ENCODE measurements at places on chromosomes 7 and 10.

GRCh38 chr7:128935342-128935730 lies 2.4 kb upstream of the IRF5 start:
- no peak for DNase-seq

- peak; percentile 78 for DNase-seq
These were observed 1.1 kb downstream of the WASL start for GRCh38 chr7:123747620-123748141.

GRCh38 chr10:113954409-113954808 lies 89.3 kb upstream of the ADRB1 start:
- no peak for DNase-seq

DNA sequence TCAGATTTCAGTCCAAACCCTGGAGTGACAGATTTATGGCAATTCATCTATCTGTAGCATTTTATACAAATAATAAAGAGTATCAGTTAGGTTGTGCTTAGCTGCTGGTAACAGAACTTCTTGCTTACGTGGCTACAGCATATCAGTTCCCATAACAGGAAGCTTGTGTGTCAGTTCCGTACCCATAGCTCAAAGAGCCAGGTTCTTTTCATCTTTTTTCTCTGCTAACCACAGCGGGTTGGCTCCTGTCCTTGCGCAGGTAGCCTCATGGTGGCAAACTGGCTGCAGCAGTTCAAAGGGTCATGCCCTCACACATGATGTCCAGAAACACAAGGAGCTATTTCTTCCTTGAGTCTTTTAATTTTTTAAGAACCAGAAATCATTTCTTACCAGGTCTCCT lies 1041.8 kb downstream of the GATA3 start:
- DNase-seq, result no peak

DNA sequence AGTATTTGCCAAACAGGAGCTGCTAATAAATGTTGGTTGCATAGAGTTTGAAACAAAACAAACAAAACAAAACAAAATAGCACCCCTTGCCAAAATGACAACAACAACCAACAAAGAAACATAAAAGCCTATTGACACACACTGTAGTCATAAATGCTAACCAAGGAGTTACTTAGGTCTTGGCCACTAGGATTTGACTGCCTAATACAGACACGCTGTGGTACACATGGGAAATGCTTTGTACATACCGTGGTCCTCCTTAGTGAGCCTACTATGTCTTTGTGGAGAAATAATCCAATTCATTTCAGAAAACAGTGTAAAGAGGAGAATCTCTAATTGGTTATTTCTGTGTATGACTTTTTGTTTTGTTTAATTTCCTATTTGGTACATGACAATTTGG lies 53.2 kb upstream of the MTPN start:
- no peak for DNase-seq

- peak; percentile 24 for DNase-seq
These were observed 122.7 kb downstream of the CUL2 start for GRCh38 chr10:34967335-34967880.

- no peak for DNase-seq
These were observed 80.3 kb upstream of the SEM1 start for GRCh38 chr7:96789914-96790313.

DNA sequence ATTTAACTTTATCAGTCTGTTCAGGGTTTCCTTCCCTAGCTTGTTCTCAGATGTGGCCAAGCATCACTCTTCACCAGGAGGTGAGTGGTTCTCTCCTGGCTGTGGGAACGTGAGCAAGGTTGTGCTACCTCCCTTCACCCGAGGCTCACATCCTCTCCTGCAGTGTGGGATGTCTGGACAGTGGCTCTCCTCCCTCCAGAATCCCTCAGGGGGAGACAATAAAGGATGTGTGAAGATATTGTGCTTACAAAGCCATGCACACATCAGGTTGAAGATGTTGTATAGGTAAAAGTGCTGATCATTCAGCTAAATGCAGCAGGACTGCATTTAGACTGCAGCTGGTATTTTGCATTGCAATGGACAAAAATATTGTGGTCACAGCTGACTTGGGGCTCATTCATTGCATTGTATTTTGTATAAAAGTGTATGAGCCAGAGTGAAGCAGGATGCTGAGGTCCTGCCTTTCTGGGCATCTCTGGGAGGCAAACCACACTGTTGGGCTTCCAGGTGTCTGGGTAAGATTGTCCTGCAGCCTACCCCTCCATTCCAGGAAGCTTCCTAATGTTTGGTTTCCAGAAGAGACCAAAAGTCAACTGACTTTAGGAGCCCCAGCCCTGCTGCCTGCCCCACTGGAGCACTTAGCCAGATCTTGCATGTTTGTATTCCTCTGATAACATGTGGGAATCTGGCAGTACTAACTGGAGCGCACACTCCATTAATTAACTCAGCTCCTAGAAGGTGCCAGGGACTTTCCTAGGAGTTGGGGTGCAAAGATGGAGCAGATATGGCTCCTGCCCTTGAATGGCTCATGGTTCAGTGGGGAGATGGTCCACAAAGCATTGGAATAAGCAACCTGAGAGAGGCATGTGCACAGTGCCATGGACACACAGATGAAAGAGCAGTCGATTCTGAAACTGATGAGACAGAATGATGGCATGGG lies 292.5 kb upstream of the ZNF32 start:
- DNase-seq, result no peak

- DNase-seq, result no peak
These were observed 3.5 kb downstream of the ACTA2 start for GRCh38 chr10:88949051-88949450.

DNA sequence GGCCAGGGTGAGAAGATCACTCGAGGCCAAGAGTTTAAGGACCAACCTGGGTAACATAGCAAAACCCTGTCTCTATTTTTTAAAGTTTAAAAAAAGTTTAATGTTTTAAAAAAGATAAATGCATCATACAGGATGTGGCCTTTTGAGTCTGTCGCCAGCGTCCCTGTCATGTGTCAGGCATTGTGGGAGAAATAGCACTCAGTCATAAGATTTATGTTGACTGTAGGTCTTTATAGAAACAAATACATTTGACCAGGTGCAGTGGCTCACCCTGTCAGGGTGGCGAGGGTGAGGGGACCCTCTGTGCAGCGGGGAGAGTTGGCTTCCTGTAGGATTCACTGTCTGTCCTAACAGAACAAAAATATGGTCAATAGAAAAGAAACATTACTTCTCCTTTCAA lies 63.5 kb upstream of the SH2B2 start:
- DNase-seq, result no peak

- no peak for DNase-seq
These were observed 64.6 kb upstream of the CREB5 start for GRCh38 chr7:28347475-28348318.

- peak; percentile 77 for DNase-seq
These were observed 103.7 kb downstream of the RNF216 start for GRCh38 chr7:5677538-5678294.

GRCh38 chr10:119598397-119598796 lies 1.6 kb upstream of the TIAL1 start:
- no peak for DNase-seq

- DNase-seq, result no peak
These were observed 3.1 kb upstream of the ZNRF2 start for GRCh38 chr7:30281263-30281662.

DNA sequence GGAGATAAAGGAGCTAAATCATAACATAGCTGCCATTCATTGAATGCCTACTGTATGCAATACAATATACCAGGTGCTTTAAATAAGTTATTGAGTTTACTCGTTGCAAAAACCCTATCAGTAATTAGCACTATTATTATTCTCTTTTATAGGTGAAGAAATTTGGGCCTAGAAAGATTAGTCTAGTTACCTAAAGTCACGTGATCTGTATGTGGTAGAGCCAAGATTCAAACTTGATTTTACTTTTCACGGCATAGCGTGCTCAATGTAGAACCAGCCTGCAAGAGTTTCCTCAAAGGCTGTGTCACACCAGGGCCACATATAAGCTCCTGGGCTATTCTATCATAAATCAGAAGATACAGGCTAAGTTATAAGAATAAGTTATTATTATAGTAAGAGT lies 439.9 kb downstream of the GFRA1 start:
- DNase-seq, result no peak

DNA sequence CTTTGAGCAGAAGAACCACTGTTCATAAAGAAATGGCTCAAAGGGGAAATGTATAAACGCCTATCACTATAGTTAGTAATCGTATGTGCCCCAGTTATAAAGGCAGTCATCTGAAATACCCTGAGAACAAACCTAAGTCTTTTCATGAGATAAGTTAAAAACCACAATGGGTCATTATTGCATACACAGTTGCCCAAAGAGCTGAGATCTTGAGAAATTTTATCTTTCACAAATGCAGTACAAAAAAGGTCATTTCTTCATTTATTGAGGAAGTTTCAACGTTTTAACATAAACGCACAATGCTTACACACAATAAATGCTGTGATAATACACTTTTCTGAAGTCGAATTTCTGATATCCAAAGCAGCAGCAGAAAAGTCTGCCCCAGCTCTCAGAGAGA lies 114.4 kb downstream of the MICU1 start:
- DNase-seq, result no peak

GRCh38 chr7:31053986-31054385 lies 1.9 kb downstream of the ADCYAP1R1 start:
- no peak for DNase-seq

GRCh38 chr10:8150401-8150905 lies 96.0 kb downstream of the GATA3 start:
- no peak for DNase-seq

DNA sequence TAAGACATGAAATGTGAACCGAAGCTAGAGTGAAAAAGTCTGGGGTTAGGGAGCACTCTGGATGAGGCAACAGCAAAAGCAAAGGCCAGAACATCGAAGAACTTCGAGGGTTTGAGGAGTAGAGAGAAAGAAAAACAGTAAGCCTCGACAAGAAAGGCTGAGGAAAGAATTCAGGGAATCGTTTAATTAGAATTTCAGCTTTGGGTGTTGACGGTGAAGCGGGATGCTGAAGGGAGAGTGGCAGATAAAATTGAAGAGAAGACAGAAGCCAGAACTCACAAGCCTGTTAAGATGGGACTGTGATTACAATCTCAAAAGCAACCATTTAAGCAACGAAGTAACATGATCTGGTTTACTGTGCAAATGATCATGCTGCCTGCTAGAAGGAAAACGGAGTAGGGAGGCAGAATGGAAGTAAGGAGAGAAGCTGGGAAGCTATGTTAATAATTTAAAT lies 2.1 kb downstream of the TRDMT1 start:
- no peak for DNase-seq

GRCh38 chr7:4959893-4960292 lies 906 bp upstream of the MMD2 start:
- no peak for DNase-seq

Data from testis (tissue), 5 donors.